Heart left ventricle (tissue), 16 donors: ENCODE measurements at places on chromosomes 5 and 9. TPM values are rescaled to one million over a fixed set of nuclear protein-coding genes. Genes with fewer than 3 reads are reported as not detected.

- no peak for DNase-seq
Observed at GRCh38 chr5:73447530-73448462, 781 bp downstream of the FOXD1 start.

DNA sequence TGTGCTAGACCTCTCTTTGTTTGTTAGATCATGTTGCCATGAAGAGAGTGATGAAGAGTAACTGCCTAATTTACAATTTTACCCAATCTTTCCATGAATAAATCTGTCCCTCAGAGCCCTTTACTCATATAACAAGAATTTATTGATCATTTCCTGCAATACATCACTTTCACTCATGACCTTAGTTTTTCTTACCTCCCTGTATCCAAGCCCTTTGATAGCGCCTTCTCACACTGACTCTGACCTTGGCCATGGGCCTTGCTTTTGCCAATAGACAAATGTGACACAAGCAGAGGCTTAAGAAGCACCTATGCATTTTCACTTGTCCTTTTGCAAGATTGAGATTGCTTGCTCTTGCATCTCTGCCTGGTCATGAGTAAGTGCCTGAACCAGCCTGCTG, 288.1 kb downstream of the NNT start:
- no peak for DNase-seq

The JMY gene
- polyA plus RNA-seq: 3.5 TPM

The CAVIN4 gene
- polyA plus RNA-seq: 13.9 TPM

GRCh38 chr9:19807182-19807892, 18.5 kb upstream of the SLC24A2 start:
- no peak for DNase-seq

GRCh38 chr9:111728617-111729366, 65.9 kb downstream of the SHOC1 start:
- DNase-seq: no peak

DNA sequence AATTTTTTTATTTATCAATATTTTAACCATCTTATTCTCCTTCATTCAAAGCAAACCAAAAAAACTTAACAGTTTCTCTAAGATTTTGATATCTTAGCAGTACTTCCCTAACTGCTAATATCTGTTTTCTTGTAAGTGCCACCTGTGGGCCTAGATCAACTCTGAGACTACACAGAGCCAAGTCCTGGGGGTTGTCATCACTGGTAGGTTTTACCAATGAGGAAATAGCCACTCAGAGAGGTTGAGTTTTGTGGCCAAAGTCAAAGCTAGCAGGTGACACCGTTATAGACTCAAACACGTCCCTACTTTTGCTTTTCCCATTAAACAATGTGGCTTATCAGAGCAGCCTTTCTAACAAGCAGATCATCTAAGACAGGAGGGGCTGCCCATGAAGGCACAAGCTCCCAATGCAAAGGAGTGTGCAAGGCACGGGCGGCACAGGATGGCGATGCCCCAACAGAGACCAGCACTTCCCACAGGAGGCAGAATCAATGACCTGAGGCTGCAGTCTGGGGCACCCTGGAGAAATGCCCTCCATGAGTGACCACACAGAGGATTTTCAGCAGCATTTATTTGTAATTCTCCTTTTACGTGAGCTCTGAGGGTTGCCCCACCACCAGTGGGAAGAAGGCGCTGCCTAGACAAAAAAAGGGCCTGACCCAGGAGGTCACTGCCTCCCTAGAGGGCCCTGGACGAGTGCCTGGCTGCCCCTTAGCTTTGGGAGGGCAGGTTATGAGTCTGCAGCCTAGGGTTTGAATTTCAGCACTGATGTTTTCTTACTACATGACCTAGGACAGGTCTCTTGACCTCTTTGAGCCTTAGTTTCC, 7.4 kb downstream of the TBC1D2 start:
- DNase-seq: no peak

- DNase-seq: no peak
Observed at GRCh38 chr5:180414176-180414575, 61.0 kb upstream of the GFPT2 start.

DNA sequence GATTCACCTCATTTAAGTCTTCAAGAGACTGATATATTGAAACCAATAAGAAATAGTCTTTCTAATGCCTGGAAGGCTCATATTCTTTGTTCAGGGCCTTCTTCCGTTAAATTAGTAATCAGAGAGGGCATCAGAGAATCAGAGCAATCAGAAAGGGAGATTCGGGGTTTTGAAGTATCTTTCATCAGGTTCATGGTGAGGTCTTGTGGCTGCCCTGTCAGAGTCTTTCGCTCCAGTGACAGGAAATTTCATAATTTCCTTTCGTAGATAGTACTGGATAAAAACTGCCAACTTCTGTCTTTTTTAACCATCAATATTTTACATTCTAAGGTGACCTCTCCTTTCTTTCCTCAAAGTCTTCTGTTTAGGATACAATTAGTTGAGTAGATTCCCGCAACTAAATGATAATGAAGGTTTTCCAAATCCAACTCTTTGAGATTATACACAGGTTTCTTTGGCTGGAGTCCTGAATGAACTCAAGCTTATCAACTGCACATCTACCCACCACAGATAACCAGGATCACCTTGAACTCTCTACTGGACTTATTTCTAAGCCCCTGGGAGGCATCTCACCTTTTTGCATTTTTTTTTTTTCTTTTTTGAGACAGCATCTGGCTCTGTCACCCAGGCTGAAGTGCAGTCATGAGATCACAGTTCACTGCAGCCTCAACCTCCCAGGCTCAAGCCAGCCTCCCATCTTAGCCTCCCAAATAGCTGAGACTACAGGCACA, 5.5 kb downstream of the IL31RA start:
- DNase-seq: no peak

DNA sequence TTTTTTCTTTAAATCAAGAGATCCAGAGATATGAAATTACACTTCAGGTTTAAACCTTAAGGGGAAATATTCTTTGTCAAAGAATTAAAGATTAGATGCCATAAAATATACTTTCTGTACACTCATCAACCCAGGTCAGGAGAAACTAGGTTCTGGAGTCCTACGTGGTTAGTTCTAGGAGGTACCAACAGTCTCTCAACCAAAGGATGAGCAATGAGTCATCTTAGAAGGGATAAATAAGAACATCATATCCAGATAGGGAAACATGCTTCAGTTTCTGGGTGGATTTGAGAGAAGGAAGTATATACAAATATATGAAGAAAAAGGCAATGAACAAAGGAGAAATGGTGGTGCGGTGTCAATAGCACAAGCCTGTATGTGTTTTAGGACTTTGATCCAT, 98.2 kb downstream of the CSNK1G3 start:
- no peak for DNase-seq

DNA sequence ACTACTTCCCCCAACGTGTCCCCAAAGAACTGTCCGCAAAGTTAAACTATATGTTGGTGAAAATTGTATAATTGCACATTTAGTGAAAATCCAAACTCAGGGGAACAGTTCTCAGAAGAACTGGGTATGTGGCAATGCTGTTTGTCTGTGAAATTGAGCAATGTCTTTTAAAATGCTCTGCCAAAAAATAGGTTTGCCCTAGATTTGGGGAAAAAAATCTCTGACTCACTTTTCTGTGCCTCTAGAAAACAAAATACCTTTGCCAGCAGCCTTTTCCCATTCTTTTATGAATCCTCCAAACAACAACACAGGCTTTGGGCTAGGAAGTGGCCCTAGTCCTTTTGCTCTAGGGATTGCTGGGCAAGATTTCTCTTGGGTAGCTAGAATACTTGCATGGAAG, 37.4 kb upstream of the ZNF608 start:
- no peak for DNase-seq

GRCh38 chr5:36576721-36577120, 29.7 kb upstream of the SLC1A3 start:
- DNase-seq: no peak

The PAPPA gene
- 0.23 TPM for polyA plus RNA-seq

DNA sequence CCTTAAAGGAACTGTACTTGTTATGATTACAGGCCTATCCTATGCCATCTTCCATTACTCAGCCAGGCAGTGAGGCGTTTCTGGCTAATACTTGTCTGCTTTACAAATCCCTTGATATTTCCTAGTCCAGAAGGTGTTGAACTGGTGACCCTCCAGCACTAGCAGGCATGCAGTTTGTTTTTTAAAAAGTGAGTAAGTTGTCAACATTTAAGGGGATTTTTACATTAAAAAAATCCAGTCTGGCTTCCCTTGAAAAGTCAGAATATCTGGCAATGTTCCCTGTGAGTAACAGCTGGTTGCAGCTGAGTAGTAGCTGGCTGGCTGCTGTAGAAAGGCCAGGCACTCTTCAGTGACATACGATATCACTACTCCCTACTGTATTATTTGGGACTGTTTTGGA, 21.8 kb downstream of the GRIN3A start:
- no peak for DNase-seq

DNA sequence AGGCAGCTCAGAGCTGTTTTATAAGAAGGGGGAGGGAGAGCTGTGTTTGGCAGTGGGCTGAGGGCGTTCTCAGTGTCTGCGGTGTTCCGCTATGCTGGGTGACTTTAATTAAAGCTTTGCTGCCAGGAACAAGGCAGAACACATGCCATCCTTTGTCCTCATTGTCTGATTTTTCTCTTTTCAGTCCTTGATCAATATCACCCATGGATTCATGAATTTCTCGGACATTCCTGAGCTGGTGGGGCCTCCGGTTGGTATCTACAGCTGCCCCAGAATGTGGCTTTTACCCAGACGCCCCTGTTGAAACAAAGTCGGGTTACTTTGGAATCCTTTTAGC, 66.5 kb upstream of the TGFBR1 start:
- no peak for DNase-seq

The CXCL14 gene
- polyA plus RNA-seq: 0.22 TPM

- no peak for DNase-seq
Observed at GRCh38 chr9:137825324-137825989, 52.1 kb upstream of the CACNA1B start.

The GALNT12 gene
- polyA plus RNA-seq: 0.32 TPM

DNA sequence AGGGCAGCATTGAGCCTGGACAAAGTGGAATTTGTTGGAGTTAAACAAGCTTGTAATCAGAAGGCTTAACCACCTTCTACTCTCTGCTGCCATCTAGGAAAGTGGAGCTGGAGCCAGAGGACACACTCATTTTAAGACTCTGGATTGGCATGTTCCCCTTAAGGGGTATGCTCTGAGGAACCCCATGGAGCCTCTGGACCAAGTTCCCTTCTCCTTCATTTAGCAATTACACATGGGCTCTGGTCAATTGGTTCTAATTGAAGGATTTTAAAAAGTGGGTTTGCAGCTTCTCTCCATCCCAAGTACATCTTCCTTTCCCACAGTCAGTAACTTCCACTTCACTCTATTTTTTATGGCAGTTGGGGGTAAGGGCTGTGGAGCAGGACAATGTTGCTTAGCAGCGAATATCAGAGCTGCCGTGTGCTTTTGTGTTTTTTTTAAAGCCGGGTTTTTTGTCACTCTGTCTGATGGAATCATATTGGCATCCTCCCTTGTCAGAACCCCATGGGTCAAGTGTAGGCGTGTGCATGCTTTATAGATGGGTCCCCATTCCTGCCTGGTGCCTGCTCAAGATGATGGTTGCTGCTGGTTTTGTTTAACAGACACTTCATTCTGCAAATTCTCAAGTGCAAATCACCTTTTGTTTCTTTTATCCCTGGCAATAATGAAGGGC, 330.7 kb upstream of the ADAMTSL1 start:
- DNase-seq: no peak

The TMEM252 gene
- polyA plus RNA-seq: not detected

GRCh38 chr9:78676009-78676408, 379.1 kb downstream of the PSAT1 start:
- no peak for DNase-seq

GRCh38 chr9:134605966-134606357, 35.6 kb upstream of the COL5A1 start:
- no peak for DNase-seq

- DNase-seq: no peak
Observed at GRCh38 chr5:167899490-167900070, 391.9 kb upstream of the WWC1 start.

GRCh38 chr5:154406231-154406630, 39.6 kb upstream of the SAP30L start:
- no peak for DNase-seq

The PIP5KL1 gene
- 0.15 TPM for polyA plus RNA-seq

DNA sequence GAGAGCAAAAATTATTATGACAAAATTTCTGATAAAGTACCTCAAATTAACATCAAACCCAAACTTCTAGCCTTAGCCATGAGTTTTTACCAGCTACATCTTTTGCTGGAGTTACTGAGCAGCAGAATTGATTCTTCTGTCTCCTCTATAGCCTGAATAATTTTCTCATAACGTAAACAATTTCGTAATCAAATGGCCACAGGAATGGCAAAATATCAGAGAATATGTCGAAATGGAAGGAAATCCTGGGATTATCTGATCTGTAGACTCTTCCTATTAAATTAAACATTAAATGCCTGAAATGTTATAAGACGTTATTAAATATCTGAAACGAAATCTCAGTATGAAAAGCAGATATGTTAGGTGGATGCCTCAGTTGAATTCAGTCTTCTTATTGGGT, 41.1 kb downstream of the LURAP1L start:
- no peak for DNase-seq

- peak; percentile 36 for DNase-seq
Observed at GRCh38 chr9:100505564-100506159, 32.7 kb downstream of the TMEFF1 start.

- no peak for DNase-seq
Observed at GRCh38 chr9:32430720-32431119, 46.3 kb downstream of the ACO1 start.

DNA sequence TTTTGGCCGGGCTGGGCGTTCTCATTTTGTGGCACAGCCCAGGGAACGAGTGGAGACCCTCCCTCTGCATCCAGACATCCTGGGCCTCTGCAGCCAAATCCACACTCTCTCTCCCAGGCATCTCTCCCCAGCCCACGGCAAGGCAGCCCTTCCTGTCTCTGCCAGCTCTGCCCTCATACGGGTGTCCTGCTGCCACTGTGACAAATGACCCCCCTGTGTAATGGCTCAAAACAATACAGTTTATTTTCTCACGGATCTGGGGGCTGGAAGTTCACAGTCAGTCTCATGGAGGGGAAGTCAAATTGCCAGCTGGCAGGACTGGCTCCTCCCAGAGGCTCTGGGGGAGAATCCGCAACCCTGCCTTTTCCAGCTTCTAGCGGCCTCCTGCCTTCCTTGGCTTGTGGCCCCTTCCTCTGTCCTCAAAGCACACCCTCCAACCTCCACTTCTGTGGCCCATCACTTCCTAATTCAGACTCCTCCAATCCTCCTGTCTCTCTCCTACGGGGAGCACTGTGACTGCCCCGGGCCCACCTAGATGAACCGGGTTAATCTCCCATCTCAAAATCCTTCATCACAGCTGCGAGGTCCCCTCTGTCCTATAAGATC, 70.2 kb upstream of the COL5A1 start:
- peak; percentile 28 for DNase-seq

GRCh38 chr5:95956900-95957293, 4.8 kb downstream of the ELL2 start:
- DNase-seq: no peak

DNA sequence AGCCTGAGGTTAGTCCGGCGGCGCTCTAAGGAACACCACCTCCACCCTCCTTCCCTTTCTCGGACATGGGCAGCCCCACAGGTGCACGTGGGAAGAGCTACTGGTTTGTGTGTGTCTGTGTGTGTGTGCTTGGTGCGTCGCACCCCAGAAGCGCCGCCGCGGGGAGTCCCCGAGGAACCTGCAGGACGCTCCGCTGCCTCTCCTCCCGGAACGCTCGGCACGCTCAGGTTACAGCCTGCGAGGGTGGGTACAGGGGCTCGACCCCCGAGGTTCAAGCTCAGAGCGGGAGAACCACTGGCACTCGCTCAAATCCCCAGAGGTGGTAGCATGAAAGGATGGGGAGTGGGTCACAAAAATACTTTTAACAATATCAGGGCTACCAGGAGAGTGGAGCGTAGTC, 2.0 kb downstream of the ASTN2 start:
- no peak for DNase-seq

The PTGS1 gene
- polyA plus RNA-seq: 0.91 TPM

The ARSI gene
- polyA plus RNA-seq: not detected

The MRNIP gene
- 10.4 TPM for polyA plus RNA-seq

GRCh38 chr5:119322312-119322947, 33.4 kb upstream of the TNFAIP8 start:
- DNase-seq: no peak
